ENCODE measurements at places on chromosomes 1 and 21.

DNA sequence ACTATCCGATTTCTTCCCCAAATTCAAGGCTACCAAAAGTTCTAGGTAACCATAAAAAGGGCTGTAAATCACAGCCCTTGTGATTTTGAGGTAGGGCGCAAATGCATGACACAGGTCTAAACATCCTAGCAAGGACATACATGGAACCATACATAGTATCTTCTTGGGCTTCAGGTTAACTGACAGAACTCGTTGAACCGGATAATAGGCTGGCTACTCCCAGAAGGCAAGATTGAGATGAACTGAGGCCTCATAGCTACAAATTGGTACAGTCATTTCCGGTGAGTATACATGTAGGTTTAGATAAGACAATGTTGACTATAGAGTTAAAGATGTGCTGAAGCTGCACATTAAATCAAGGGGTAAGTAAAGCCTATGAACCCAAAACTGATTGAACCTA, 27.3 kb upstream of the TP53BP2 start:
- DNase-seq, result no peak

DNA sequence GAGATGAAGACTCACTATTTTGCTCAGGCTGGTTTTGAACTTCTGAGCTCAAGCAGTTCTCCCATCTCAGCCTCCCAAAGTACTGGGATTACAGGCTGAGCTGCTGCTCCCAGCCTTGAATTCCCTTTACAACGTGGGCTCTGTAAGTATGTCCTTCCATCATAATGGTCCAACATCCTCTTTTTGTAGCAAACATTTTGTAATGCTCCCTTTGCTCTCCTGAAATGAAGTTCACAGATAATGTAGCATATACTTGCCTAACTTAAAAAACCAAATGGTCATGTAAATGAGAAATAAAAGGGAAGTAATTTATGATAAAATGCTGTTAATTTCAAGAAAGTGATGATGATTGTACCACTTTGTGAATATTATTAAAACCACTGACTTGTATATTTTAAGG, 30.5 kb upstream of the THEM4 start:
- no peak for DNase-seq

GRCh38 chr1:229140119-229140396, 130.9 kb upstream of the RAB4A start:
- DNase-seq, result no peak

DNA sequence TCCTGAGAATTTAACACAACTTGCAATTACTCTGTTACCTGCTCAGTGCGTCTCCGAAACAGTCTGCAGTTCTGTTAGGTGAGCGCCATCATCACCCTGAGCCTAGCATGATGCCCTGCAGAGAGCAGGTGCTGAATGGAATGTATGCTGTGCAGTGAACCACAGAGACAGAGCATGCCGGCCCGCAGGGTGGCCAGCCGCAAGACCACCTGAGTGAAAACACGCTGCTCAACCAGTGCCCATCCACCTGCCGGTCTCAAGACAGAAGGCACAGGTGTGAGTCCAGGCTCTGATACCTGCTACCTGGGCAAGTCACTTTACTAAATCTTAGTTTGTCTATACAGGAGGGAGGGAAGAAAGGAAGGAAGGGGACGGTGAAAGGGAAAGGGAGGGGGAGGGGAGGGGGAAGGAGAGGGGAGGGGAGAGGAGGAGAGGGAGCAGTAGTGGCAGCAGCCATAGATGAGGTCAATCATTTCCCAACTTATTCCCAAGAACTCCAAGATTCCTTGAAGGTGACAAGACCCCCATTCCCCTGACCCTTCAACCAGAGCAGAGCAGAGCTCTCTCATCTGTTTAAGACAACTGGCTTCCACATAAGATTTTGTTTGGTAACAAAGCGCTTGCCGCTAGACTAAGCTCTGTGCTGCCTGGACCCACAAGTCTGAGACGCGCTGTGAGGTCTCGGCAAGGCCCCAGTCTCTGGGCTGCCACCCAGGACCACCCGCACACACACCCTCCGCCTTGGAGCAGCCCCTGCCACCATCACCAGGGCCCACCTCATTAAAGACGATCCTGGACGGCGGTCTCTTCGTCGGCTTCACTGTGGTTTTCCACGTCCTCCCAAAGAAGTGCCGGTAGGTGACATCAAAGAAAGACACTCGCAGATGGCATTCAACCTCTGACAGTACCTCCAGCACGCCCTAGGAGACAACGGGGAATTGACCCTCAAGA, 14.5 kb downstream of the NPHP4 start:
- no peak for DNase-seq

DNA sequence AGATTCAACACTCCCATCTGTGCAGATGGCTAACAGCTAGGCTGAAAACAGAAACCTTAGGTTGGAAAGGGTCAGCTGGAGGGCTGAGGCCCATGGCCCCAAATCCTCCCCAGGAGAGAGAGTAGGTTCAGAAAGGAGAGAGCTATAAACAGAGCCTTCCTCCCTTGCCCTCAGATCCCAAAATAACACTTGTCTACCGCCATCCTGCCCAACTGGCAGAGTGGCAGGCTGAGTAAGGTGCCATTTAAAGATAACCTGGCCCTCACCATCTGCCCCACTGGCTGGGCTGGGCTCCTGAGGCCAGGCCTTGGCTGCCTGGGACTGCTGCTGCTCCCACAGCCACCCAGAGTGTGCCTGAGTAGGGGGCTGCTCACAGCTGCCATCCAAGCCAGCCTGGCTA, 4.3 kb upstream of the SHISA4 start:
- no peak for DNase-seq

DNA sequence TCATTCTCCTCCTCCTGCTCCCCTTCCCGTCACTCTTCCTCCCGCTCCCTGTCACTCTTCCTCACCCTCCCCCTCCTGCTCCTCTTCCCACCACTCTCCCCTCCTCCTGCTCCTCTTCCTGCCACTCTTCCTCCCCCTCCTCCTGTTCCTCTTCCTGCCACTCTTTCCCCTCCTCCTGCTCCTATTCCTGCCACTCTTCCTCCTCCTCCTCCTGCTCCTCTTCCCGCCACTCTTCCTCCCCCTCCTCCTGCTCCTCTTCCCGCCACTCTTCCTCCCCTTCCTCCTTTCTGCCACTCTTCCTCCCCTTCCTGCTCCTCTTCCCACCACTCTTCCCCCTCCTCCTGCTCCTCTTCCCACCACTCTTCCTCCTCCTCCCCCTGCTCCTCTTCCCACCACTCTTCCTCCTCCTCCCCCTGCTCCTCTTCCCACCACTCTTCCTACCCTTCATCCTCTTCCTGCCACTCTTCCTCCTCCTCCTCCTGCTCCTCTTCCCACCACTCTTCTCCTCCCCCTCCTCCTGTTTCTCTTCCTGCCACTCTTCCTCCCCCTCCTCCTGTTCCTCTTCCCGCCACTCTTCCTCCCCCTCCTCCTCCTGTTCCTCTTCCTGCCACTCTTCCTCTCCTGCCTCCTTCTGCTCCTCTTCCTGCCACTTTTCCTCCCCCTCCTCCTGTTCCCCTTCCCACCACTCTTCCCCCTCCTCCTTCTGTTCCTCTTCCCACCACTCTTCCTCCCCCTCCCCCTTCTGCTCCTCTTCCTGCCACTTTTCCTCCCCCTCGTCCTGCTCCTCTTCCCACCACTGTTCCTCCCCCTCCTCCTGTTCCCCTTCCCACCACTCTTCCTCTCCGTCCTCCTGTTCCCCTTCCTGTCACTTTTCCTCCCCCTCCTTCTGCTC, 28.7 kb upstream of the ARTN start:
- no peak for DNase-seq

- no peak for DNase-seq
Observed at GRCh38 chr1:63316984-63317816, 5.2 kb upstream of the FOXD3 start.

DNA sequence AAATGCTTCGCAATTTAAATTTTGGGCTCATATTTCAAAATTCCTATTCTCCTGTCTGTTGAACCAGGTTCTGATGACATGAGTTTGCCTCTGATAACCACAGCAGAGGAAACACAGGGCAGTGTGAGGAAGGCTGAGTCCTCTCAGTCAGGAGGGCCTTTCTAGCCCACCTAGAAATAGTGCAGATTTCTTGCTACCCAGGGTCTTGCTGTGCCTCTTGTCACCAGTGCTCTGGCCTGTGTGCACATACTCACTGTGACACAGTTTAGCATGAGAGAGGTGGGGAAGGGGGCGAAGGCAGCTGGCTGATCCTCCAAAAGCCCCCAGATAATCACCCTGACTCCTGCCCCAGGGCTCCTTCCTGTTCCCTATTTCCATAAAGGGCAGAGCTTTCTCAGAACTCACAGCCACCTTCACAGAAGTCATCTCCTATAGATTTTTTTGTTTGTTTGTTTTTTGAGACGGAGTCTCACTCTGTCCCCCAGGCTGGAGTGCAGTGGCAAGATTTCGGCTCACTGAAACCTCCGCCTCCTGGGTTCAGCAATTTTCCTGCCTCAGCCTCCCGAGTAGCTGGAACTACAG, 23.7 kb downstream of the ERRFI1 start:
- DNase-seq, result no peak

DNA sequence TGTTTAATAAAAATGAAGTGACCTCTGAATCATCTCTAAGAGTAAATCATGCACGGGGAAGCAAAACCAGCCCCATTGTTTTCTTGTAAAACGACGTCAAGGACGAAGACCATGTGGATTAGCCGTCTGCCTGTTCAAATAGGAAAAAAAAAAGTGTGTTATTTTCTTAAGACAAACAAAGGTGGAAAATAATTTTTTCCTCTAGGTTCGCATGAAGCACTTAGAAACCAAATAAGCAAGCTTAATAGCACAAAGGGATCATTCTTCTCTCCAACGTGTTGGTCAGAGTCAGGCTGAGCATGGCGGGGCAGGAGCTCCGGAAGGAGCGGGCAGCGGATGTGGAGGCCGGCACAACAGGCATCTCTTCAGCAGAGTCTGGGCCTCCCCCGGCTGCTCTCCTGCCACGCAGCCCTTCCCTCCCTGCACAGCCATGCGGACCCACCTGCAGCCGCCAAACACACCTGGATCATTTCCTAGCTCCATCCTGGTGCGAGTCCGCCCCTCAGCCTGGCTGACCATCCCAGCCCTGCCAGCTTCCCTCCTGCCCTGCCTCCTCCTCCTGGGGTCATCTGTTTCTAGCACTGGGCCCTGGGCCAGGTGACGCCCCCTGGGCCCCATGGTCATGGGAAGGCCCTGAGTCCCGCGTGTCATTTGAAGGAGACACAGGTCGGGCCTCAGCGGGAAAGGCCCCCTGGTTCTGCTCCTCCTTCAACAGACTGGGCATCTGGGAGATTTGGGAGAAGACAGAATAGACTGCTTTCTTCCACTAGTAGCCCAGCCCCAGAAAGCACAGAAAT, 40.2 kb downstream of the MX1 start:
- no peak for DNase-seq

DNA sequence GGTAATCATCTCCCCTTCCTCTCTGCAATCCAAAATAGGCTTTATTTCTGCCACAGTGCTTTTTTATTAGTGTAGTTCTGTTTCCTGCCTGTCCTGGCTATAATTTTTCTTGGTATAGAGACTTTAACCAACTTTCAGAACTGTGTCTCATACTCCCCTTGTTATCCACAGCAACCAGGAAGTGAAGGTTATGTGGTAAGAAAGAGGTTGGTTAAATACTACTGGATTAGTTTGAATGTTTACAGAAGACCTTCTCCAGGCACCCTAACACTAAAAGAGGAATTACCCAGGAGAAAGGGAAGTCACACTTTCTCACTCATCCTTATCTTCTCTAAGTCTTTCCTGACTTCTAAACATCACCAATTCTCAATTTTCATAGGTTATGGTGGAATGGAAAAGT, 17.8 kb upstream of the TNFSF4 start:
- no peak for DNase-seq

- no peak for DNase-seq
Observed at GRCh38 chr1:164772635-164773034, 213.7 kb downstream of the PBX1 start.

- no peak for DNase-seq
Observed at GRCh38 chr21:29320031-29320430, 21.3 kb downstream of the BACH1 start.

GRCh38 chr1:228938537-228938901, 203.2 kb downstream of the RHOU start:
- no peak for DNase-seq

- DNase-seq, result peak; percentile 77
Observed at GRCh38 chr1:193104502-193104906, 710 bp downstream of the GLRX2 start.

- DNase-seq, result no peak
Observed at GRCh38 chr1:194503209-194503608, 1316.8 kb upstream of the B3GALT2 start.

DNA sequence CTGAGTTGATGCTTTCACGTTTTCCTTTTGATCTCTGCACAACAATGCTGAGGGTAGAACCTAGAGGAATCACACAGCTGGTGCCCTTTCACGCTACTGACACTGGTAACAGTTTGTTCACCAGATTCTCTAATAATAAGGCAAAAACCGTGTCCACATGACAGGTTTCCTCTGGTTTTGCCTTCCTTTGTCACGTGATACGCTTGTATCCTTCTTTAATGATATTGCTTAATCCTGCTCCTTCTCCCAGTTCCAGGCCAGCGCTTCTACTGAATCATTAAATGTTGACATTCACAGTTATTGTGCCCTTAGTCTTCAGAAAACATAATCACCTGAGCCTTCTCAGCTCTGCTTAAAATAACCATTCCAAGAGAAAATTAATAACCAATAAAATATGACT, 978.2 kb upstream of the NCAM2 start:
- no peak for DNase-seq

DNA sequence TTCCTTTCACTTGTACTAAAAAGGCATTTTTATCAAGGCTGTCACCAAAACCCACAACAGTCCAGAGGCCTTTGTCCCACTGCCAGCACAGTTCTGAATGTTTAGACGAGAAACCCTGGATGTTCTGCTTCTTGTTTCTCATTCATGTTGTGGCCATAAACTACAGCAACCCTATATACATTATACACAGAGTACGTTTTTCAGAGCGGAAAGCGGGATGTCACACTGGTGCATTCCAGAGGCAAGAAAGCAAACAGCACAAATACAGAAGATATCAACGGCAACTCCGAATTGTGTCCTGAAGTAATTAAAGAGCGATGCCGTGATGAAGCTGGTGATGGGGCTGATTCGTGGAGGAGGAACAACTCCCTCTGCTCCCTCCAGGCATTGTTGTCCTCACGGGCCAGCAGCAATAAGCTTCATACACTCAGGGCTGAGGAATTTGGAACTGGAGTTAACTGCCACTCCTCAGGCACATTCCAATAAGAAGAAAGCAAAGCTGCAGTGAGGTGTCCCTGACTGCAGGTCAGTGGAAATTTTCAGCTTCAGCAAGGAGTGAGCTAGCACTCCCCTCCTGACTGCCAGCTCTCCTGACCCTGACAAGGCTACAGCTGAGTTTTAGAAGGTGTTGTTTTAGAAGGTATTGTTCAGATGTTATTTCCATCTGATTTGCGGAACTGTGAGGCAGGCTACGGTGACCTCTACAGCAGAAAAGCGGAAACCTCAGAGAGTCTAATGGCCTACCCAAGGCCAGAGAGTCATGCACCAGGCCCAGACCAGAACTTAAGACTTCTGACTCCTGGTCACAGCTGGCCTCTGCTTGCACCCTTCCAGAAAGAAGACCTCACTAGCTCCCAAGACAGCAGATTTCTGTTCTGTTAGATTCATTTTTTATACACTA, 149.0 kb downstream of the TGFBR3 start:
- no peak for DNase-seq

GRCh38 chr1:36776948-36777831, 257.1 kb downstream of the GRIK3 start:
- no peak for DNase-seq
